ENCODE measurements at places on chromosomes 1 and 21.

- no peak for DNase-seq
Measured at GRCh38 chr1:58789322-58789856, 5.5 kb upstream of the JUN start.

GRCh38 chr1:3494321-3495308, 40.1 kb downstream of the ARHGEF16 start:
- DNase-seq = no peak

GRCh38 chr1:209815931-209816341, 10.0 kb upstream of the IRF6 start:
- DNase-seq = no peak

GRCh38 chr1:204925701-204926100, 55.0 kb downstream of the NFASC start:
- DNase-seq = no peak

- DNase-seq = no peak
Measured at GRCh38 chr21:29350246-29350779, 51.6 kb downstream of the BACH1 start.

Data from chondrocyte (in vitro differentiated cells).